ENCODE measurements at places on chromosomes 2 and 18.

DNA sequence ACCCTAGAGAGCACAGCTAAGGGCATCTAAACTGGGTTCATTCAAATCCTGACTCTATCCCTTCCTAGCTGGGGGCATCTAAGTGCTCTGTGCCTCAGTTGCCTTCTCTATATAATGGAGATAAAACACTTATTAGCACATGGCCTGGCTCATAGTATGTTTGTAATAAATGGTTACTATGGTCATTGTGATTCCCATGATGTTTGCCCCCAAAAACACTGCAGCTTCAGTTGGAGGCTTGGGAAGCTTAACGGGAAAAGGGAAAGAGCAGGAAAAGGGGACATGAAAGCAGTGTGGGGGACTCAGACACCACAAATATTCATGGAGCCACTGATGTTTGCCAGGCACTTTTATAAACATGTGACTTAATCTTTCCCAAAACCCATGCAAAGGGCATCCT lies 118.1 kb downstream of the INHBB start:
- DNase-seq: no peak

- DNase-seq: no peak
Observed at GRCh38 chr18:706405-706804, 6.0 kb downstream of the ENOSF1 start.

- DNase-seq: no peak
Observed at GRCh38 chr18:11578799-11579198, 30.6 kb upstream of the SLC35G4 start.

- DNase-seq: no peak
Observed at GRCh38 chr2:60629801-60630385, 76.4 kb upstream of the BCL11A start.

DNA sequence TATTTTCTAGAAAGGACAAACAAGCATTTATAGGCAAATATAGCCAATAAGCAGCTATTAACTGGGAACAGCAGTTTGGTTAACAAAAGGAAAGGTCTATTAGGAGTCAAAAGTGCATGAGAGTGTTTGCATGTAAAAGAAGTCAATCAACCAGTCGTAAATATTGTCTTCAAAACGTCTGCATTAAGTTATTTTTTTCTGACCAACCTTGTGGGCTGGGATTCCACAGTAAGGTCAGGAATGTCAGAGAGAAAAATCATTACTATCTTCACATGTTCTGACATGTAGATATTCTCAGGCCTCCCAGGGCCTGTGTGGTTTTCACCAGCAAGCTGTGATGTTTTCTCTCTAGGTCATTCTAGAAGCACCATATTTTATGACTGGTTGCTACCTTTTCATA lies 922.5 kb downstream of the SUCLG1 start:
- DNase-seq: no peak

DNA sequence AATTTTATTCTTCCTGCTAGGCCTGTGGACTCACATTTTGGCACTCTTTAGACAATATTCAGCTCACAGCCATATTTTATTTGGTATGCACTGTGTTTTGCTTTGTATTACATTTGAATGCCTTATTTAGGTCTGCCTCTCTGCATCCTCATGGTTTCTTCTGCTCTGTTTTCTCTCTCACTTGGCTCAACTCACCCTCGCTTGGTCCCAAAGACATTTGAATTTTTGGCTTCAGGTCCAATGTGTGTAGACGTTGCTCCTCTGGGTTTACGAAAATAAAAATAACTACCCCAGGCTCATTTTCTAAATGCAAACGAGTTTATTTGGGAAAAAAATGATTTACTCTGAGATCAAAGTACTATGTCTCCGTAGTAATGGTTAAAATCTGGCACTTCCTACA lies 91.1 kb upstream of the REG3A start:
- no peak for DNase-seq

GRCh38 chr2:207153266-207153975 lies 12.3 kb downstream of the KLF7 start:
- no peak for DNase-seq
